Mesendoderm (in vitro differentiated cells): ENCODE measurements at places on chromosomes 5 and 9.
A peak's percentile ranks its signal among the peaks of the same experiment; 100 is the strongest.

GRCh38 chr5:122639033-122639432, 135.8 kb upstream of the SNX2 start:
- no peak for DNase-seq

GRCh38 chr5:160434022-160434531, 12.4 kb downstream of the PTTG1 start:
- DNase-seq = peak; percentile 67

- DNase-seq = no peak
These were observed 69.4 kb upstream of the ACTBL2 start for GRCh38 chr5:57552033-57552432.

GRCh38 chr5:180215783-180216630, 7.0 kb upstream of the RASGEF1C start:
- no peak for DNase-seq

DNA sequence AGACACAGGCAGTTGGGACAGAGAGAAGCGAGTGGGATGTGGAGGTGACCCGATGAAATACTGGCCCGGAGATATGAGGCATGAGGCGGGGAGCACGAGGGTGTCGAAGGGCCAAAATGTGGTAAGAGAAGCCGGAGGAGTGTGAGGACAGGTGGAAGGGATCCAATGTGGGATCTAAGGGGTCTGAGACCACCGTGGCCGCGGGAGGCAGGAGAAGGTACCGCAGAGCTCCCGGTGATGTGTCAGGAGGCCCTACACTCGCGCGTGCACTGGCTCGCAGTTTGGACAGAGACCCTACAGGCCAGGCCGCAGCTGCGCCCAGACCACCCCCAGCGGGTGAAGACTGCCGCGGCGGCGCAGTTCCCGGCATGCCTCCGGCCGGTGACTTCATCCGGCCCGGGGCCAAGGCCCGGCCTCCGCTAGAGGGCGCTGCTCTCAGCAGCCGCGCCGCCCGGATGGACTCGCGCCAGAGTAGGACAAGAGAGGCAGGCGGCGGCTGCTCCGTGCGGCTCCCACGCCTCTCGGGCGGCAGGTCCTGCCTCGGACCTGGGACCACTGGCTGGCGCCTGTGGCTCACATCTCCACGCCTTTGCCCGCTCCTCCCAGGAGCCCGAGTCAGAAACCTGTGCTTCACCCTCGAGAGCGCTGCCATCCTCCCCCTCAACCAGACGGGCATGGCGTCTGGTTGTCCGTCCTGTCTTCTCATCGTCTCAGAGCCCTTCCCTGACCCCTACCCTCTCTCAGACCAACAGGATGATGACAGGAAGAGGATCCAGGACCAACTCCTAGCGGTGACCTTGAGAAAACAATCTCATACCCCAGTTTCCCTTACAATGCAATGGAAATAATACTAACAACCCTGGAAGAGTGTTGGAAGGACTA, 35.4 kb upstream of the STING1 start:
- DNase-seq = peak; percentile 95

DNA sequence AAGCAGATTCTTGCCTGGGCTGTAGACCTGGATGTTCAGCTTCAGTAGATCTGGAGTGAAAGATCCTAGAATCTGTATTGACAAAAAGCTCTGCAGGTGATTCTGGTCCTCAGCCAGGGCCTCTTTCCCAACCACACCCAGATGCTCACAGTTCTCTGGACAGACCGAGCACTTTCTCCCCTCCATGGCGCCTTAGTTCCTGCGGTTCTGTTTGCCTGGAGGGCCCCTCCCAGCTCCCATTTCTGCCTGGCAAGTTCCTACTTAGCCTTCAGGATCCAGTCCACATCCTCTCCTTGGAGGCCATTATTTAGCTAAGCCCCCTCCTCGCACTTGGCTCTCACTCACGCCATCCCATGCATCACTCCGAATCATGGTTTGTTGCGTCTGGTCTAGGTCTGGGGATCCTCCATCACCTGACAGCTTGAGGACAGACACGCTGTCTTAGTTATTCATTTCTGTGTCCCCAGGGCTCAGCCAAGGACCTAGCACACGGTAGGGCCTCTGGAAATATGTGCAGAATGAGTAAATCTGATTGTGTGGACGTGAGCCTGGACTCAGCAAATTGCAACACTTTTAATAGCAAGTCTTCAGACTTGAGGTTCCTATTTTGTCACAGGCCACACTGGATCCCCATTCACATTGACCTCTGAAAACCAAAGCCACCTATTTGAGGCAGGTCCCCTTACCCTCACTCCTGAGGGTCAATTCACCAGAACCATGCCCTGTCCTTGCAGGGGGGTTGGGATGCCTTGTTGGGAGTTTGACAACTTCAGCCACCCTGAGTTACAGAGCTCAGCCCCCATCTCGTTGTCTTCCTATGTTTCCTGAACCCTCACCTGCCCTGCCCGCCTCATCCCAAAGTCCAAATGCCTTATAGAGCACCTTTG, 50.7 kb downstream of the COL15A1 start:
- DNase-seq = no peak

DNA sequence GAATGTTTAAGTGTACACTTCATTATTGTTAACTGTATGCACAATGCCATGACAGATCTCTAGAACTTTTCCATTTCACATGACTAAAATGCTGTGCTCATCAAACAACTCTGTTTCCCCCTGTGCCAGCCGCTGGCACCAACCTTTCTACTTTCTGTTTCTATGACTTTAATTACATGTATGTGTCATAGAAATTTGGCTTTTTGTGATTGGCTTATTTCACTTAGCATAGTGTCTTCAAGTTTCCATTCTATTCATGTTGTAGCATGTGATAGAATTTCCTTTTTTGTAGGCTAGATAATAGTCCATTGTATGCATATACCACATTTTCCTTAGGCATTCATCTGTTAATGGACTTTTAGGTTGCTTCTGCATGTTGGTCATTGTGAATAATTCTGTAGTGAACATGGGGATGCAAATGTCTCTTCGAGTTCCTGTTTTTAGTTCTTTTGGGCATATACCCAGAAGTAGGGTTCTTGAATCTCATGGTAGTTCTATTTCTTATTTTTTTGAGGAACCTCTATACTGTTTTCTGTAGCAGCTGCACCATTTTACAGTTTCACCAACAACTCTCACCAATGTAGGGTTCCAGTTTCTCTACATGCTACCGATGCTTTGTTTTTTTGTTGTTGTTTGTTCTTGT, 184.4 kb upstream of the DMRT1 start:
- peak; percentile 38 for DNase-seq

- DNase-seq = no peak
These were observed 211.4 kb upstream of the TUSC1 start for GRCh38 chr9:25889661-25890060.
